ENCODE measurements at places on chromosomes 2 and 18.
A peak's percentile ranks its signal among the peaks of the same experiment; 100 is the strongest.

DNA sequence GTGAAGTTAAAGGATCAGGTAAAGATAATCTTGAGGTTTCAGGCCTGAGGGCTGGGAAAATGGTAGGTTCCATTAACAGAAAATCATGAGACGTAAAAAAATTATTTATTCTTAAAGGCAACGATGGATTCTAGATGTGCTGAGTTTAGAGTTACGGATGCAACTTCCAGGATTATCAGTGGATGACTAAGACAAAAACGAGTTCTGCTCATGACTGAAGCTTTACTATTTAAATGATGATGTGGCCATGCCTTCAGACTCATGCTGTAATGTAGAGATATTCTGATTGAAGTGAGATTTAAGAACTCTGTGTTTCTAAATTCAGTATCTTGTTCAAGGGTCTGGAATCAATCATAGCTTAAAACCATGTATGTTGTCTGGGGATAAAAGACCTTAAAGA lies 5.0 kb downstream of the TMEM237 start:
- no peak for DNase-seq

DNA sequence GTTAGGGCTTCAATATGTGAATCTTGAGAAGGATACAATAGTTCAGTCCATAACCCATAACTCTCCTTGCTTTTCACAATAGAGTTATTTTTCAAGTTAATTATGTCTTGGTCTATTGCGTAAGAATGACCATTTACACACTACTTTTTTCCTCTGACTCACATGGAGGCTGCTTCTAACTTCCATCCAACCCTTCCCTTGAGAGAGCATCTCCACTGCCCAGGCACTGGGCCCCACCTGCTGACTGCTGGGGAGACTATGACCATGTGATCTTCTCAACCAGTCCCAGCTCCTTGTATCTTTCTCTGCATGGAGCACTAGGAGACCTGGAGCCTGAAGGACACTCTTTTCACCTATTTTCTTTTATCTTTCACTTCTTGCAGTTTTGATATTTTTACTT lies 251.5 kb downstream of the GPD2 start:
- no peak for DNase-seq

DNA sequence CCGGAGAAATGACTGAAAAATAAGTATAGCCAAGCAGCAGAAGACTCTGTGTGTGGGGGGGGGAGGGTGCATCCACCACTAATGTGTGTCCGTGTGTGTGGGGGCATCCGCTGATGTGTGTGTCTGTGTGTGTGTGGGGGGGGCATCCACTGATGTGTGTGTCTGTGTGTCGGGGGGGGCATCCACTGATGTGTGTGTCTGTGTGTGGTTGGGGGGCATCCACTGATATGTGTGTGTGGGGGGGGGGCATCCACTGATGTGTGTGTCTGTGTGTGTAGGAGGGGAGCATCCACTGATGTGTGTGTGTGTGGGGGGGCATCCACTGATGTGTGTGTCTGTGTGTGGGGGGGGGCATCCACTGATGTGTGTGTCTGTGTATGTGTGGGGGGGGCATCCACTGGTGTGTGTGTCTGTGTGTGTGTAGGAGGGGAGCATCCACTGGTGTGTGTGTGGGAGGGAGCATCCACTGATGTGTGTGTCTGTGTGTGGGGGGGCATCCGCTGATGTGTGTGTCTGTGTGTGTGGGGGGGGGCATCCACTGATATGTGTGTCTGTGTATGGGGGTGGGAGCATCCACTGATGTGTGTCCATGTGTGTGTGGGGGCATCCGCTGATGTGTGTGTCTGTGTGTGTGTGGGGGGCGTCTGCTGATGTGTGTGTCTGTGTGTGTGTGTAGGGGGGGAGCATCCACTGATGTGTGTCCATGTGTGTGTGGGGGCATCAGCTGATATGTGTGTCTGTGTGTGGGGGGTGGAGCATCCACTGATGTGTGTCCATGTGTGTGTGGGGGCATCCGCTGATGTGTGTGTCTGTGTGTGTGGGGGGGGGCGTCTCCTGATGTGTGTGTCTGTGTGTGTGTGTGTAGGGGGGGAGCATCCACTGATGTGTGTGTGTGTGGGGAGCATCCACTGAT lies 125.0 kb downstream of the NFATC1 start:
- no peak for DNase-seq

GRCh38 chr2:241108271-241109209 lies 6.5 kb upstream of the MTERF4 start:
- DNase-seq = no peak

DNA sequence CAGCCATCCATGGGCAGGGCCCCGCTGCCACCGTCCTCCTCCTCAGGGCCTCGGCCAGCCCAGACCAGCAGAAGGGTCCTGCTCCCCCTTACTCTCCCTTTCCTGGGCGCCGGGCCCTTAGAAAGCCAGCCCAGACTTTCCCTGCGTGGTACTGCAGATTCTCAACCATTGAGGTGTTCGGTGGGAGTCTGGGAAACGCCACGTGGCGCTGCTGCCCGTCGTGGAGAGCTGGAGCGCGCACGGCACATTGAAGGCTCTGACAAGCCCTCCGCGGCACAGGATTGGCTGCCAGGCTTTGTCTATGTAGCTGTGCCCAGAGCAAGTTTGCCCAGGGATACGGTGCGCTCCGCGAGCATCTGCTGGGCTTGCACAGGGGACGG lies 10.4 kb upstream of the KLHL30 start:
- no peak for DNase-seq

DNA sequence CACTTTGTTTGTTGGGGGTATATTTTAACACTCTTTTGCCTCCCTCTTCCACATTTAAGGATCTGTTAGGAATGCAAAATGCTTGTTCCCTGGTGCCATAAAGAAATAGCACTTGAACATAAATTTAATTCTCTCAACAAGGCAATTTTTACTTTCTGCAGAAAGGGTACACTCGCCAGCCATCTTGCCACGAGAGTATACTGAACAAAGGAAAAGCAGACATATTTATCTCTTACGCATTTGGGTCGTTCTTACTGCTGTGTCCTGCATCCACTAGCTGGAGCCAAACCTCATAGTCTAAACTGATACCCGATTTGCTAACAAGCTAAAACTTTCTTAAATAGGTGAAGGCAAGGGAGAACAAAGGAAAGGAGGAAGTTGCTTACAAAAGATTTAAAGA lies 129.5 kb downstream of the B3GNT2 start:
- no peak for DNase-seq

DNA sequence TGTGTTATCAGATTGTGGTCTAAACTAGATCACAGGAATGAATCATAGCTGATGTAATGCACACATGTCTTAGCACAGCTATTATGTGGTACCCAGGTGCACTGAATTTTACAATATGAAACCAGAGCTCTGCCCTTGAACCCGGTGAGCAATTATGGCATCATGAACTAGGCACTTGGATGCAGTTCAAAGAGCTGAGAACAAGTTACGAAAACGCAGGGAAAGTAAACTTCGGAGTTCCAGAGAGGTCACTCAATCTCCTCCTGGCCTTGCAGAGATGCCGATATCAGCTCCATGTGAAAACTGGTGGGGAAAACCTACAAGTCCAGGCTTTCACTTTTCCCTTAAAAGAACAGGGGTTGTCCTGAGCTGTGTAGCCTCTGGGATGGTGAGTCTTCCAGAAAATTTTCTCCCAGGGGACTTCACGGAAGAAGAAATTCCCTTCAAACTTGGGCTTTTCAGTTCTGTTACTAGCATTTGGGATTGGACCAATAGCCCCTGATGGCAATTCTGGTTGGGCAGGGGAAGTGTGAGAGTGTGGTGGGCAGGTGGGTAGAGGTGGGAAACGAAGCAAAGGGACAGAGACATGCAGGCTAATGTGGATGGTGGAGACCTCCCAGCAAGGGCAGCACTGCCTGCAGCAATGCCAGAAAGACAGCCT lies 71.1 kb upstream of the SH3BP4 start:
- DNase-seq = no peak

GRCh38 chr2:83071914-83072313 lies 1387.2 kb downstream of the SUCLG1 start:
- no peak for DNase-seq

GRCh38 chr2:9271691-9272090 lies 65.1 kb downstream of the ASAP2 start:
- DNase-seq = no peak

- no peak for DNase-seq
Measured at GRCh38 chr2:39922679-39923405, 143.8 kb upstream of the THUMPD2 start.

DNA sequence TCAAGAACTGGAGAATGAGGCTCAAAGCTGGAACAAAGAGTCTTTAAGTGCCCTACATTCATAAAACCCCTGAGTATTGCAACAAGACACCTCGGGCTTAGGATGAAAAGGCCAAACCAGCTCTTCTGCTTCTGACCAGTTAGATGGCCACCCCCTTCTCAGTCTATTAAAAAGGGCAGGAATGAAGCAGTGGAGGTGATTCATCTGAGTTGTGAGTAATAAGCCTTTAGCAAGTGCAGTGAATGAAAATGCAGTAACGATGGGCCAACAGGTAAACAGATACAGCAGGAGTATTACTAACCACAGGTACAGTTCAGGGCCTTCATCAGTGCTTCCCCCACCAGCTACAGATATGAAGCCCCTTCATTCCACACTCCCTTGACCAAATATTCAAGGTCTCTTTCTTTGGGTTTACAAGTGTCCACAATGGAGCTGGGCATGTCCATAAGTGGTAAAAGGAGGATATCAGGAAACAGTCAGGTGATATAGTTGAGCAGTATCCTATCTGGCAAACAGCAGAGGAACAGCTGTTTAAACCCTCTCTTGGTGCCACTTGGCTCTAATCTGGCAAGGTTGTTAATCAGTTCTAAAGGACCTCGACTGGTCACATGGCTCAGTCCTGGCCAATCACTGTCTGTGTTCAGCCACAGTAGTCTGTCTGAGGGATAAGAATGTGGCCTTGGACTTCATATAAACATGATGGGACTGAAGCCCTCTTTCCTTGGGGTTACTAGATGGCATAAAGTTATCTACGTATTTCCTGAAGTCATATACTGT lies 17.8 kb downstream of the SERPINB13 start:
- DNase-seq = no peak

DNA sequence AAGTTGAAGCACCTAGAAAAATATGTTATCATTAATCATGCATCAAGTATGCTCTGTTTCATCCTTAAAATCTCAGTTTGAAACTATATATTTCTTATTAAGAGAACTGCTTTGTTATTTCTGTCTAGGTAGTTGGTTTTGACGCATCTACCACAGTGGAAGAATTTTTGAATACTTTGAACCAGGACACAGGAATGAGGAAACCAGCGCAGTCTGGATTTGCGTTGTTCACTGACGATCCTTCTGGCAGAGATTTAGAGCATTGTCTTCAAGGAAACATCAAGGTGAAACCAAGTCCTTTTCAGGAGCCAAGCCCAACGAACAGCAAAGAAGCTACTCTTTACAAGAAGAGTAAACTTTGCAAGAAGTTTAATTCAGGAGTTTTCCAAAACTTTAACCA lies 30.1 kb upstream of the DYNC2LI1 start:
- DNase-seq = no peak

- DNase-seq = no peak
Measured at GRCh38 chr2:39947294-39948015, 168.4 kb upstream of the THUMPD2 start.

- DNase-seq = no peak
Measured at GRCh38 chr18:2657788-2658458, 2.4 kb downstream of the SMCHD1 start.

GRCh38 chr2:231425291-231425810 lies 29.8 kb downstream of the B3GNT7 start:
- DNase-seq = no peak

GRCh38 chr2:162908567-162908966 lies 70.0 kb upstream of the KCNH7 start:
- DNase-seq = no peak

- DNase-seq = no peak
Measured at GRCh38 chr2:109523536-109524361, 90.0 kb downstream of the SEPTIN10 start.

DNA sequence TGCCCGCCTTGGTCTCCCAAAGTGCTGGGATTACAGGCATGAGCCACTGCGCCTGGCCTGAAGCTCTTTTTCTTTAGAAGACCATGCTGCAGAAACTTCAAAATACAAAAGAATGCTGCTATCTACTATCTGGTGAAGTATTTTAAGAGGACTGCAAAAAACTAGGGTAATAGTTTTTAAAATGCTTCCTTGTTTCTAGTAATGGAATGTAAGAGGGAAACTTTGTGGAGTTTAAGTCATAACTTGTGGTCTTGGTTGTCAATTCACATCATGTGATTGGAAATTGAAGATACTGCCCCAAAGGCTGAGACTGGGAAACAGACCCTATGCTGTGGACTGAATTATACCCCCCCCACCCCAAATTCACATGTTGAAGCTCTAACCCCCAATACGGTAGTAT lies 68.3 kb downstream of the B3GNT2 start:
- no peak for DNase-seq

DNA sequence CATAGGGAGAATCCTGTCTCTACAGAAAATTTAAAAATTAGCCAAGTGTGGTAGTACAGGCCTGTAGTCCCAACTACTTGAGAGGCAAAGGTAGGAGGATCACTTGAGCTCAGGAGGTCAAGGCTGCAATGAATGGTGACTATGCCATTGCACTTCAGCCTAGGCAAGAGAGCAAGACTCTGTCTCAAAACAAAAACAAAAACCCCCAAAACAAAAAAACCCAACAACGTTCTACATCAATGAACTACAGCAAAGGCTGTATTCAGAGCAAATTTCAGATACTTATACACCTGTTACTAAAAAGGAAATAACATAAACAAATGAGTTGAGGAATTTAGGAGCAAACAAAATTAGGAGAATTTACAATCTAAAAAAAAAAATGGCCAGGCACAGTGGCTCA lies 22.6 kb downstream of the YES1 start:
- DNase-seq = no peak

DNA sequence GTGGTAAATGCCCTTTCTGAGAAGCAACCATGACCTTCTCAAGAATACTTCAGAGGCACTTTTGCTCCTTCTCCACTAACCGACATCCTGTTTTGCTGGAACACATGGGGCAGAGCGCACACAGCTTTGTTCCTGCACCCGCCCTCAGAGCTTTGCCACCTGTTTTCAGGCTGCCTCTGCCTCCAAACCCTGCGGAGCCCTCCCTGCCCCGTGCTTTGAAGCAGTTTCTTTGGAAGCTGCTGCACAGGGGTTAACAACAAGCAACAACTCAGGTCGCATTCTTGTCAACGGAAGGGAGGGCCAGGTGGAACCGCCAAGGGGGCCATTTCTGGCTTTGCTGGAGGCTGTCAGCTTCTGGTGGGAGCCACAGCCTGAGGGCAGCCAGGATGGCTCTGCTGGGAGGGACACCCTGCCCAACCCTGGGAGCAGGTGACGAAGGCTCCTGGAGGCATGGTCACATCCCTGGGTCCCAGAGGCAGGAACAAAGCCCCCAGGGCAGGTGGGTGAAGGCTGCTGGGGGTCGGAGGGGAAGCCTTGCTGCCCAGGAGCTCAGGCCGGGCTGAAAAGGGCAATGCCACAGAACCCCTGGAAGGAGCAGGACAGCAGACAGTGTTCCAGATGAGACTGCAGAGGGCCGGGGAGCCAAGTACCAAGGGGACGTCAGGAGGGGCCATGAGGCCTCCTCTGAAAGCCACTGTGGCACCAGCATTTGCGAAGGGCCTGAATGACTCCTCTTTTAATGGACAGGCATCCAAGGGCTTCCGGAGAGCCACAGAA lies 46.8 kb downstream of the MRPS5 start:
- DNase-seq = no peak

GRCh38 chr2:26585100-26585499 lies 56.1 kb downstream of the CIB4 start:
- peak; percentile 48 for DNase-seq
